ENCODE measurements at places on chromosomes 16 and 17.

GRCh38 chr16:70795296-70795912 is 5.6 kb downstream of the VAC14 start:
- no peak for DNase-seq

GRCh38 chr17:72394531-72394930 is 273.7 kb downstream of the SOX9 start:
- no peak for DNase-seq

DNA sequence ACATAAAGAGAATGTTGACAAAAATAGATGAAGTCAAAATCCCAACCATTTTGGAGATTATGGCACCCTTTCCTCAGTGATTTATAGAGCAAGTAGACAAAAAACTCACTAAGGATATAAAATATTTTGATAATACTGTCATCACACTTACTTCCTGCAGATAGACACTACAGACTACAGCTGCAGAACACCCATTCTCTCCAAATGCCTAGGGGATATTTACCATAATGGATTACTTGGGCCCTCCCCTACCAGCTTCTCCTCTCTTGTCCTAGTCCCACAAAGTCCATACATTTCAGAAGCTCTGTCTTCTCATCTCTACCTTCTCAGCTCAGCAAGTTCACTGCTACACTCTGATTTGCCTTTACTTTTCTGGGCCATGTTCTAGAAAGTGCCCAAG is 37.2 kb upstream of the CCNF start:
- DNase-seq = no peak

GRCh38 chr16:3194792-3195191 is 6.8 kb downstream of the OR1F1 start:
- DNase-seq = no peak

GRCh38 chr16:25097276-25097975 is 14.1 kb upstream of the LCMT1 start:
- DNase-seq = no peak
